Naive B cell (primary cell): ENCODE measurements at places on chromosomes 6 and 20.

DNA sequence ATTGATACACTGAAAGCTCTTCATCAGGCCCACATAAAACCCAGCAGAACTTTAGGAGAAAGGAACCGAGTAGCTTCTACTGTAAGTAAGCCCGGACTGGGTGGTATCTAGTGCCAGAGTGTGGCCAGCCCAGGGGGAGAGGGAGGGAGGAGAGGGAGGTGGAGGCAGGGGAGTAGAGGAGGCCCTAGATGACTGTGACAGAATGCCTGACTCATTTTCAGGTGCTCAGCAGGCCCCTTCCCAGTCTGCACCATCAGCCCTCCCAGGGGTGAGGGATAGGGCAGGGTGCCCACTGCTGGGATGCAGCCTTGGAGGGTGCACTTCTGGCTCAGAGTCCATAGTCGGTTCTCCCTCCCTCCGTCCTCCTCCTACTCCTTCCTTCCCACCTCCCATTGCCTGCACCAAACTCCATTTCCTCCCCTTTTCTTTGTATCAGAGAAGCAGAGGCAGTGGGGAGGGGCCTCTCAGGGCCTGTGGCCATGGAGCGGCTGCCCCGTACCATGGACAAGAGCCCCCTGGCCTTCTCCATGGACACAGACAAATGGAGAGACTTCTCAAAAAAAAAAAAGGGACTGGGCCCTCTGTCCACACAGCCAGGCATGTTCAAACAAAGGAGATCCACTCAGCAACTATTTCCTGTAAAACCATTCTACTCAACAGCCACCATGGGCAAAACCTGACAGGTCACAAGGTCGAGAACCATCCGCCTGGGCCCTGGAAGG lies 184.9 kb upstream of the SNX9 start:
- DNase-seq = no peak

DNA sequence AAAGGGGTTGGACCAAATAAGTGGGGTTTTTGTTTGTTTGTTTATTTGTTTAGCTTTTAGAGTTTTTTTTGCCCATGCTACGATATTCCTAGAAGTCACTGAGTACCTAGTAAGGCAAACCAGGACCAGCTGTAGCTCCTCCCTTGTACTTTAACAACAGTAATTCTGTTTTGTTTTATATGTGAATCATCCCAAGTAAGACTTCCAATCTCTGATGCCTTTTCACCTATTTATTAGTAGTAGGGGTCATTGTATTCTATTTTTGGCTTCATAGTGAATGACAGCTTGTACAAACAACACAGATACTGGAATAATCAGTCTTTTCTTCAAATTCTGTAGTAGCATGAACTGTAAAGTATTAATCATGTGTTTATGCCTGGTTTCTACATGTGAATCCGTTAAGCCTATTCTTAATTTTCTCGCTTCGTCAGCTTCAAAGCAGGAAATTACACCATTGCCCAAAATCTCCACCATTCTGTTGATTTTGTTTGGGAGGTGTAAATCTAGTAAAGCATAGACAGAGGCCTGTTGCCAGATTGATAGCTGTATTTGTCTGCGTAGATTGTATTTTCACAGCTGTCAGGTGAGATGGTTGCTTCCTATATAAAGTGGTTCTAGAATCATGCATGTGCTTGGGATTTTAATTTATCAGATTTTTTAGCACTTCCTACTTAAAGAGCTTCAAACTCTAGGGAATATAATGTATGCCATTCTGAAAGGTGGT lies 151.5 kb upstream of the FLRT3 start:
- no peak for DNase-seq

DNA sequence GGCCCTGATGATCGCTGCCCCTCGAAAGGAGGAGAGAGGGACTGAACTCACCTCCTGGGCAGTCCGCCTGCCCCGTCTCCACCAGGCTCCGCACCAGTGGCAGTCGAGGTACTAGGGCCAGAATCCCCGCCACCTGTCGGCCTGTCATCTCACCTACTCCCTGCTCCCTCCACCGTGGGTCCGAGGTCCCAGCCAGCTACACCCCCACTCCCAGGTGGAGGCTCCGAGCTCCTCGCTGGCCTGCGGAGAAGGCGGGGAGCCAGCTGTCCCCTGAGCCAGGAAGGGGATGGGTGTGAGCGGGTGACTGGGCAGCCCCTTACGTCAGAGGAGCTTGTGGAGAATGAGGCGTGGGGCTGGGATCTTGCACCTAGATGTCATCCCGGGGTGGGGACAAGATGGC lies 1066.5 kb upstream of the MANEA start:
- no peak for DNase-seq

DNA sequence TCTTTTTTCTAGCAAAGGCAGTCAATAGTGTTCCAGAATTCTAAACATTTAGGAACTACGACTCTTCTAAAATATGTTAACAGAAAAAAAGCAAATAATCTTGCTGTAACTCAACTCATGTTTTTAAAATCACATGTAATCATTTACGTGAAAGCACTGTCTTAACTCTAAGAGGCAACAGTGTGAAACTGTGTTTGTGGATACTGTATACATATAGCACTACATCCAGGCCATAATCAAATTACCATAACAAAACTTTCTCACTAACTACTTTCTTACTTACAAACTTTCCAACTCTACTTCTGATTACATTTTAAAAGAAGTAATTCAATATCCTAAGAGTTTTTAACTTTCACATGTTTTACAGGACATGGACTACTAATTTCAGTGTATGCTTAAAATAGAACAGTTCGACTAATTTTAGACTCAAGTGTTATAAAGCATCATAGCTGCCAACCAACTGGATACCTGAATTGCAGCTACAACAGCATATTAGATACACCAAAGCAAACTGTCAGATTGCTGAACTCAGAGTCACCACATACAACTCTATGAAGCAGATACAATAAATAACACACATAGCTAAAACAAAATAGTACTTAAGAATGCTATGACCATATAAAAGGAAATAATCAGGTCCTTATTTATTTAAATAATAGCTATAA lies 121.6 kb upstream of the BEND6 start:
- DNase-seq = no peak

GRCh38 chr6:144283646-144284477 lies 1.3 kb upstream of the UTRN start:
- peak; percentile 9 for DNase-seq

DNA sequence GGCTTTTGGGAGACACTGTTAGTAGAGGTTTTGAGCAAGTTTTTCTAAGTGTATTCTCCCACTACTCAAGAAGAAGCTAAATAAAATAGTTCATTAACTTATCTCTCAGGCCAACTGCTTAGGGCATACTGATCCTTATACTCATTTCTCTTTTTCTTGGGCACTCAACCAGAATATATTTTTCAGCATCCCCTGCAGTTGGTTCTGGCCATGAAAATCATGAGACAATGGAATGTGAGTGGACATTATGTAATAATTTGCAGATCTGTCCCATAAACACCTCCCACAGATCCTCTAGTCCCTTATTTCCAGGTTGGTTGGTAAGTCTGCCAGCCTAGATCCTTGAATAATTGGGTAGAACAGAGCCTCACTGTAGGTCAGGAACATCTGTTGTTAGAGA lies 136.7 kb downstream of the AIG1 start:
- no peak for DNase-seq

DNA sequence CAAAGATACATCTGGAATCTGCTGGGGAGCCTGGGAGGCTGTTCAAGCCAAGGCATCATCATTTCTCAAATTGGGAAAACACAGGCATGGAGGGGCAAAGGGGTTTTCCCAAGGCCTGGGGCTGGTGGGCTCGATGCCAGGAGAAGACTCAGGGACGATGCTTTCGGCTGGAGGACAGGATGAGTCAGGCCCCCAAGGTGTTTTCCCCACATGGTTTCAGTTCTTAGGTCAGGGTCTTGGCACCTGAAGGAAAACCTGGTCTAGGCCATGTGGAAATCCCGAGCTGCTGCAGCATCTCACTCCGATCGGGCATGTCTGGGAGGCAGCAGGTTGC lies 348.1 kb downstream of the CDC5L start:
- no peak for DNase-seq

DNA sequence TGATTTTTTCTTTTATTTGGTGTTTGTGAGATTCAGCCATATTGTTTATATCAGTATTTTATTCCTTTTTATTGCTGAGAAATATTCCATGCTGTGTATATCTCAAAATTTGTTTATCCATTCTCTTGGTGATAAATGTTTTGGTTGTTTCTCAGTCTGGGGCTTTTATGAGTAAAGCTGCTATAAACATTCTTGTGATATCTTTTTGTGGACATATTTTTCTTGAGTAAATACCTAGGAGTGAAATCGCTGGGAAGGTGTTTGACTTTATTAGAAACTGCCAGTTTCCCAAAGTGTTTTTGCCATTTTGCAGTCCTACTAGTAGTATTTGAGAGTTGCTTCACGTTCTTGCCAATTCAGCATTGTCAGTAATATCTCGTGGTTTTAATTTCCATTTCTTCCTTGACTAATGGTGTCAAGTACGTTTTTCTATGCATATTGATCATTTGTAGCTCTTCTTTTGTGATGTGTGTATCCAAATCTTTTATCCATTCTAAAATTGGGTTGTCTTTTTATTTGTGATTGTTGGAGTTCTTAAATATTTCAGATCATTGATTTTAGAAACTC lies 31.1 kb upstream of the DYNLRB1 start:
- DNase-seq = no peak

DNA sequence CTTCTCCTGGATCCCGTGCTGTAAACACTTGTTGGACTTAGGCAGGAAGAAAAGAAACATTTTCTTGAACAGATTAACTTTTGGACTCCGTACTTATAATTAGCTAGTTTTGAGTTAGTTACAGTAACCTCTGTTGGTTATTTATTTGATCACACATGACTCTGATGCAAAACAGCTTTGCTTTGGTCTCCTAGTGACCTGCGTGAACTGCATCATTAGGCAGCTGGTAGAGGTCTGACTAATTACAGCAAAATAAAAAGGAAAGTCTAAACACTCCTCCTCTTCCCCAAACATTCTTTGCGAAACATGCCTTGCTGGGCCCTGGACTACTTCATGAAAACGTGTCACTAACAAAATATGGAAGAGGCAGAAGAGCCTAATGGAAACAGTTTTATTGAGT lies 61.1 kb upstream of the ZFP64 start:
- DNase-seq = no peak

GRCh38 chr20:5470943-5471342 lies 154.2 kb upstream of the PROKR2 start:
- DNase-seq = no peak

GRCh38 chr6:50091641-50092040 lies 41.9 kb upstream of the DEFB112 start:
- DNase-seq = no peak

DNA sequence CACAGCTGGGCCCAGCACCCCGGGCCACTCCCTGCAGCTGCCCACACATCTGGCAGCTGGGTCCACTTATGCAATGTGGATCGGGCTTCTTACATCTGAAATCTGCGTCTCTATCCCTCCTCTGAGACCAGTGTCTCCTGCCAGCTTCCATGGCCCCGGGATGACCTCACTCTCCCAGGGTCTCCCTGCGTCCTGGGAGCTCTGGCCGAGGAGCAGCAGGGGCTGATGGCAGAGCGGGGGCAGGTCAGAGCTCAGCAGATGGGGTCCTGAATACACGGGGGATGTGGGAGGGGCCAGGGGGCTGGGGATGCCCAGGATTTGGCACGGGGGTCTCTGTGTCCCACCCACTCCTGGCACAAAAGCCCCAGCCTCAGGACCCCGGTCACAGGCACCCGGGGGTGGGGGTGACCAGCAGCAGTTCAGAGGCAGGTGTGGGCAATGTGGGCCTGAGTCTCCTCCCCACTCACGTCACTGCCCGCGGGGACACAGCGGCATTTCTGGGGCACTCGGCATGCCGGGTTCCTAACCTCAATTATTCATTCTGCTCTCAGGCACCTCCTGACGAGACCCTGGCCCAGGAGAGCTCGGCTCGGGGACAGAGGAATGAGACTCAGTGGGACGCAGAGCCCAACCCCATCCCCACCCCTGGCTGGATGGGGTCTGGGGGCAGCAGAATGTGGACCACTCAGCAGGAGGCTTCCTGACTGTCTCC lies 16.4 kb downstream of the CHRNA4 start:
- DNase-seq = no peak
